ENCODE measurements at places on chromosomes 12 and 14. TPM values are rescaled to one million over a fixed set of nuclear protein-coding genes. Genes with fewer than 3 reads are reported as not detected.

DTX1 gene
- 5.5 TPM for total RNA-seq

ZDHHC22 gene
- total RNA-seq = 0.50 TPM

TOMM20L gene
- total RNA-seq = not detected

SIRT4 gene
- 2.7 TPM for total RNA-seq

OR10G3 gene
- total RNA-seq = not detected

PIWIL1 gene
- total RNA-seq = not detected

KCNJ8 gene
- 0.93 TPM for total RNA-seq

PLEKHD1 gene
- 0.05 TPM for total RNA-seq

CFAP54 gene
- total RNA-seq = 0.62 TPM

GPR84 gene
- not detected for total RNA-seq

PRIMA1 gene
- not detected for total RNA-seq

ABHD12B gene
- total RNA-seq = not detected

B4GALNT3 gene
- 3.6 TPM for total RNA-seq

MEG3 gene
- not detected for total RNA-seq

PROX2 gene
- not detected for total RNA-seq

HHIPL1 gene
- 1.1 TPM for total RNA-seq

POTEG gene
- total RNA-seq = not detected

KRT7 gene
- 97.6 TPM for total RNA-seq

CACNA1C gene
- total RNA-seq = 1.5 TPM

RERGL gene
- total RNA-seq = not detected

MGP gene
- not detected for total RNA-seq

KLHL33 gene
- total RNA-seq = 0.07 TPM

TAS2R43 gene
- total RNA-seq = 0.52 TPM

HAL gene
- 0.10 TPM for total RNA-seq

EPYC gene
- total RNA-seq = 0.39 TPM

APOLD1 gene
- 0.38 TPM for total RNA-seq

CLEC7A gene
- 1.4 TPM for total RNA-seq

GUCY2C gene
- total RNA-seq = 0.09 TPM

WNT1 gene
- not detected for total RNA-seq

NXPH4 gene
- total RNA-seq = 22.3 TPM

RGS6 gene
- 0.34 TPM for total RNA-seq

HCAR2 gene
- not detected for total RNA-seq

PRDM4 gene
- total RNA-seq = 22.8 TPM

TAC3 gene
- total RNA-seq = 1.3 TPM

FAM161B gene
- total RNA-seq = 2.6 TPM

OTUB2 gene
- 3.3 TPM for total RNA-seq

PPP1R1A gene
- 0.58 TPM for total RNA-seq

ACTN1 gene
- 1,163 TPM for total RNA-seq

GLI1 gene
- 5.8 TPM for total RNA-seq

PPFIA2 gene
- total RNA-seq = 1.3 TPM

KRT82 gene
- not detected for total RNA-seq

AQP2 gene
- not detected for total RNA-seq

SLC25A21 gene
- total RNA-seq = 1.5 TPM

P2RX2 gene
- total RNA-seq = not detected

KRT80 gene
- 2.8 TPM for total RNA-seq

EML1 gene
- total RNA-seq = 23.5 TPM

SLCO1B1 gene
- not detected for total RNA-seq

SERPINA1 gene
- 0.98 TPM for total RNA-seq

MYH7 gene
- not detected for total RNA-seq

NUP37 gene
- total RNA-seq = 23.1 TPM

SOX5 gene
- total RNA-seq = 14.1 TPM

ETFBKMT gene
- total RNA-seq = 2.2 TPM

MYH6 gene
- total RNA-seq = not detected
